ENCODE measurements at places on chromosomes 16 and 17.

GRCh38 chr17:72119077-72119872 is 1.5 kb upstream of the SOX9 start:
- no peak for DNase-seq

DNA sequence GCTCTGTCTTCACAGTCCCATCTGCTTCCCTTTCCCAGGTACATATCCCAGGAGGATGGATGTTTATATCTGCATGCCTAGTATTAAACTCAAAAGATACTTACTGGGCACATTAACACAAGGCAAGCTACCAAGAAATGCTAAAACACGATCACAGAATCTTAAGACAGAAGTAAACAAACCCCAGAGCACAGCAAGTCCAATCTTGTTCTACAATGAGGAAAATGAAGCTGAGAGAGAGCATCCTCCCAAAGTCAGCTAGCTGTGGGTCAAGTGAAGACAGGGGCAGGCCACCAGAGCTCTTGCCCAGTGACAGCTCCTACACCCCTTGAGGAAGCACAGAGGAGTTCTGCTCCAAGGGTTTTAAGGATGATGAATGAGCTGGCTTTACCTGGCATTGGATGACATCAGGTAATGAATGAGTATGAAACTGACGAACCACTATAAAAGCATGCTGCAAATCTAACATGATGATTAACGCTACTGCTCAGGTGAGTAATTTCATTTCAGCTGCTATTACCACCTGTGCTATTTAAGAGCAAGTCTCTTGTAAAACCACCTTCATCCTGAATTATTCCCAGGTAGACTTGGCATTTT is 20.3 kb downstream of the XPO6 start:
- DNase-seq: no peak

- DNase-seq: no peak
Measured at GRCh38 chr17:50252781-50253180, 21.5 kb upstream of the TMEM92 start.

DNA sequence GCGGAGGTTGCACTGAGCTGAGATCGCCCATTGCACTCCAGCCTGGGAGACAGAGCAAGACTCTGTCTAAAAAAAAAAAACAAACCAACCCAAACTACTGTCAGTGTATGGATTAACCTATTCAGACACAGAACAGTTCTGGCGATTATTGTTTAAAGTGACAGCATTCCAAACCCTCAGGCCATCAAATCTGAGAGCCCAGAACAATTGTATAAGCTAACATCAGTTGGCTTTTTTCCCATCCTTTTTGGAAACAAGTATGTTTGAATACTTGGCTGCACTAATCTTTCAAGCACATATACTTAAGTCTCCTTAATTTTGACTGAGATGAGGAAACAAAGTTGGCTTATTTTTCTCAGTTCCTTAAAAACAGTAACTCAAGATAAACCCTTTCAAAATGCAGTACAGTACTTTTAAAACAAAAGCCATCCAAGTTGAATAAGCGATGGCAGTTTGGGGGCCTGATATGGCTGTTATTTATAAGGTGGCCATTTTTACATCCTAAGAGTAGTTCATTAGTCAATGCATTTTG is 1.4 kb downstream of the ZSWIM7 start:
- no peak for DNase-seq

GRCh38 chr17:21374441-21375161 is 1.6 kb upstream of the KCNJ12 start:
- no peak for DNase-seq

DNA sequence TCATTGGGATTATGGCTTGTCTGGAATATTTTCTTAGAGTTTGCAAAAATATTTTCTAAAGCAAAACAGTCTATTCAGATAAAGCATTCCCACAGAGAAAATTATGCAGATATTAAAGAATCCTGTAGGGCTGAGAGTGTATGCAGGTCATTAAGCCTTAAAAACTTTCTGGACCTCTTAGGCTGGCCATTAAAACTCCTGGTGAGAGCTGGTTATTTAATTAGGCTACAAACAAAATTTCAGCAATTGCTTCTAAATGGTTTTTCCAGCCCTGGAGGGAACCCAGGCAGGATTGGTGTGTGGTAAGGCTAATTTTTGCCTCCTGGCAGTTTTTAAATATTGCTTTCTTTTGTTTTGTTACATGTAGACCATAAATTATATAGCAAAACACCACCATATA is 27.3 kb upstream of the SMG1 start:
- no peak for DNase-seq

- DNase-seq: no peak
Measured at GRCh38 chr17:41520821-41521521, 2.3 kb upstream of the KRT15 start.

DNA sequence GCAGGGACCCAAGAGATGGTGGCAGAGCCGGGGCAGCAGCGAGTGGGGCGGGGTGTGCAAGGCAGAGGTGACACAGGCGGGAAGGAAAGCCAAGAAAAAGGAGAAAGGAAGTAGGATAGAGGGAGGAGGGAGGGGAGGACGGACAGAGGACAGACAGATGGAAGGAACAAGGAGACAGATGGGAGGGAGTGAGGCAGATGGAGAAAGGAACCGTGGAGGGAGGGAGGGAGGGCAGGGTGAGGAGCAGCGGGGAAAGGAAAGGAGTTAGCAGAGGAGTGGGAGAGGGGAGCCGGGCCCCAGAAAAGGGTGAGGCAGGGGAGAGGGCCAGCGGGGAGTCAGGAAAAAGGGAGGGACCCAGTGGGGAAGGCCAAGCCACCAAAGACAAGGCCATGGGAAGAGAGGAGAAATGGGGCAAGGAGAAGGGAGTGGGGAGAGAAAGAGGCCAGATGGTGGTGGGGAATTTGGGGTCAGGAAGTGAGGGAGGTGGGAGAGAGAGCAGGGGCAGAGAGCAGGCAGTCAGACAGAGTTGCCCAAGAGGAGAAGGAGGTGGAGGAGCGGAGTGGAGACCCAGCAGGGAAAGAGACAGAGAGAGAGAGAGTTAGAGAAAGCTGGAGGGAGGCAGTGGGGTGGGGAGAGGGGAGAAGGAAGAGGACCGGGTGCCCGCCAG is 13.2 kb upstream of the ASGR1 start:
- DNase-seq: no peak

DNA sequence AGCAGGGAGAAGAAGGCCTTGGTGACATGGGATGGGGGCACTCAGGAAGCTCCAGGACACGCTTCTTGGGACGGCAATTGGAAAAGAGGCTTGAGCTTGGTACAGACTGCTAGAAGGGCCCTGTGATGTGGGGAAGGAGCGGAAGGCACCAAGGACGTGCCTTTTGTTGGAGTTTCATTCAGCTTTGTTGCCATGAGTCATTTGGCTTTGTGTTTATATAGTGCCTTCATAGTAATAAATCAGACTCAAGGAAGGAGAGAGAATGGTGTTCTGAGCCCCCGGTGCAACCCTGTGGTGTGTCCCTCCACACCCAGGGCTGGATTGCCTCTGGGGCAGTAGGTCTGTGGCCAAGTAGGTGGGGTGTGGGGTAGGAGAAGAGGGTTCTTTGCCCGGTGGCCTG is 7.4 kb upstream of the TBX4 start:
- DNase-seq: no peak

- no peak for DNase-seq
Measured at GRCh38 chr16:16101585-16101984, 121.7 kb downstream of the ABCC6 start.

- peak; percentile 41 for DNase-seq
Measured at GRCh38 chr17:2847381-2848333, 51.4 kb downstream of the RAP1GAP2 start.

DNA sequence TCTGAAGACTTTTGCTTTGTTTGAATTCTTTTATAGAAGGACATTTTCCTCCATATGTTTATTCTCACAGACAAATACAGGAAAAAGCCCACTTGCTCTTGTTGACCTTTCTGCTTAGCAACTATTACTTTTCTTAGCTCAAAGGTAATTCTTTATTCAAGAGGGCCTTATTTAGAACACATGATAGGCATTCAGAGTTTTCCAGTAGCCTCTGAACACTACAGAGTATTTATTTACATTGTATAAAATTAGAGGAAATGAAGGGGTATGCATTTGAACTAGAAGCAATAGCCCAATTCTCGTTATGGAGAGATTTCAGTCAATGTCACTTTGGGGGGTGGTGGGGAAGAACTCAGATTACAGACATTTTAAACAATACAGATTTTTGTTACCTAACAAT is 581.7 kb downstream of the KCNJ2 start:
- no peak for DNase-seq

Measured in Jurkat, Clone E6-1 (cell line).